ENCODE measurements at places on chromosomes 4 and X.

GRCh38 chr4:108175966-108176365 lies 7.2 kb upstream of the LEF1 start:
- no peak for DNase-seq

GRCh38 chrX:110435196-110435595 lies 76.5 kb downstream of the RTL9 start:
- DNase-seq: no peak

GRCh38 chr4:56424697-56425514 lies 10.5 kb downstream of the PPAT start:
- DNase-seq: no peak

GRCh38 chr4:10003666-10004065 lies 17.6 kb downstream of the SLC2A9 start:
- no peak for DNase-seq

DNA sequence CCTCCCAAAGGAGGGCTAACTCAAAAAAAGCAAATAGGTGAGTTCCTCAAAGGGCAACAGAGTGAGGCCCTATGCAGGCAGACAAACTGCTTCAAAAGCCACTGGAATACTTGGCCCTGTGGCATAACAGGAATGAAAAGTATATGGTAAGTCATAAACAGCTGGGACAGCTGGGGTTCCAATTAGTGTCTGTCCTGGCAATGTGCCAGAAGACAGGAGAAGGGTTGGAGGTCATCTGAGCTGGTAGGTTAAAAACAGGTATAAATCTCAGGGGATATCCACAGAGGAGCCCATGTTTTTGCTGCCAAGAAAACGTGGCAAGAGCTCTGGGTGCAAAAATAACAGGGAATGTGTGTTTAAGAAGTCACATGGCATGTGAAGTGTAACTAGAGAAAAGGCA lies 111.6 kb downstream of the APOOL start:
- DNase-seq: no peak

GRCh38 chrX:130174937-130175336 lies 3.2 kb downstream of the RAB33A start:
- no peak for DNase-seq

GRCh38 chr4:91729851-91730250 lies 573.9 kb upstream of the GRID2 start:
- DNase-seq: no peak

DNA sequence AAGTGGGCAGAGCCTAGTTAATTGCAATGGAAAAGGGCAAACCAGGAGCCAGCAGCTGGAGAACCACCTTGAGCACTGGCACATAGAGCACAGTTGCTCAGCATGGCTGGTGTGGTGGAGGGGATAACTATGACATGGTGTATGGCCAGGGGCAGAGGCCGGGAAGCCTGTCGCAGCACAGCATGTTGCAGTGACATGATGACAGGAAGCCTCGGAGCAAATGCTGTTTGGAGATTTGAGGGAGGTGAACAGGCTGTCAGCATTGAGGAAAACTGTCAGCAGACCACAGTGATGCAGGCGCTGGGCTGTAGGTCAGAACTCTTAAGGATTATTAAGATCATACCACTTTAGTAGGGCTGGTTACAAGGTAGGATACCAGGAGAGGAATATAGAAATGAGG lies 228.7 kb downstream of the CBR4 start:
- DNase-seq: no peak

DNA sequence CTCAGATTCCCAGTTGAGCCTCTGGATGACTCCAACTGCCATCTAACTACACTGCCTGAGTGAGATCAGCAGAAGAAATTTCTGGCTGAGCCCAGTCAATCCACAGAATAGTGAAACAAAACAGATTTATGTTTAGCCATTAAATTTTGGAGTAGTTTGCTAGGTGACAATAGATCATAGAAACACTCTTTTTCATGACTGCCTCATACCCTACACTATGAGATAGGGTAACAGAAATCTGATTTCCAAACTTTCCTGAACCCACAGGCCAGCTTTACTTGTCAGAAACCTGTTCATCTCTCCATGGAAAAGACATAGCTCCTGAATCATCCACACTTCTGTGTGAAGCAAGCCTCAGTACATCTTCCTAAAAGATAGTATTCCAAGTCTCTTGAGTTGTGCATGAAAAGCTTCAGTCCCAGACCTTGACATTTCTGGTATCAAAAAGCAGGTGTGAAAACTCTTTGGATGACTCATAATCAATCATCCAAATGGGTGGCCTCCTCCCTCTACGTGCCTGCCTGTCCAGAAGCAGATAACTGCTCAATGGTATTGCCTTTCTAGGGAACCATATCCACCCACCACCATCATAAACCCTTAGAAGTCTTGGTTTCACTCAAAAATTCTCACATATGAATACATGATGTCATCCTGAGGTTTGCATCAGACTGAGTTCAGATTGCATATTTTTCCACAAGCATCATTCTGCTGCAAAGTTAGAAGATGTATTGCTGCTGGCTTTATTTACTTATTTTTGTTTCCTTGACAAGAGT lies 47.5 kb upstream of the RAP2C start:
- no peak for DNase-seq
